ENCODE measurements at places on chromosomes 1 and 21. TPM values are rescaled to one million over a fixed set of nuclear protein-coding genes. Genes with fewer than 3 reads are reported as not detected.

PPIAL4G gene
- total RNA-seq = not detected

LENEP gene
- total RNA-seq = 0.18 TPM

MXRA8 gene
- not detected for total RNA-seq

OR13G1 gene
- total RNA-seq = not detected

KRTAP21-2 gene
- total RNA-seq = not detected

PCNX2 gene
- total RNA-seq = 11.8 TPM

HSD11B1 gene
- total RNA-seq = not detected

NKAIN1 gene
- total RNA-seq = not detected

AMY1C gene
- total RNA-seq = not detected

CORT gene
- total RNA-seq = not detected

KRTAP10-6 gene
- total RNA-seq = not detected

PTGFR gene
- not detected for total RNA-seq

RNF187 gene
- total RNA-seq = 34.0 TPM

DDR2 gene
- 0.91 TPM for total RNA-seq

Measured in HT-29 (cell line).